Activated naive CD4-positive, alpha-beta T cell treated with anti-CD3 and anti-CD28 coated beads, Interleukin-2, amount 50 U/mL, for 72 hours (primary cell): ENCODE measurements at places on chromosomes 5 and 9.

DNA sequence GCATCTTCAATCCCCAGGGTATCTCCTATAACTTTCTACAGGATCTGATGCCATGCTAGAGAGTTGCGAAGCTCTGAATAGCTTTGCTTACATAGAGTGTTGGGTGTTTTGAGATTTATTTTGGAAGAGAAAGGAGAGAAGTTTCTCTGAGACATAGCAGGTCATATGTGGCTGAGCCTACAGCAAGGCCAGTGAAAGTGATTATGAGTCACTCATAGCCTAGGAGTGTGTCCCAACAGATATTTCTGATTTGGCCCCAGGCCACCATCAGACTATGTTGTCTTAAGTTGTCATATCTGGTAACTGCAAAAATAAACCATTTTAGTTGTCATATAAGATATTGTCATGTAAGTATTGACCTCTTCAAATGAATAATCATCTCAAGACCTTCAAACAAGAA is 132.0 kb upstream of the RAI14 start:
- no peak for DNase-seq

DNA sequence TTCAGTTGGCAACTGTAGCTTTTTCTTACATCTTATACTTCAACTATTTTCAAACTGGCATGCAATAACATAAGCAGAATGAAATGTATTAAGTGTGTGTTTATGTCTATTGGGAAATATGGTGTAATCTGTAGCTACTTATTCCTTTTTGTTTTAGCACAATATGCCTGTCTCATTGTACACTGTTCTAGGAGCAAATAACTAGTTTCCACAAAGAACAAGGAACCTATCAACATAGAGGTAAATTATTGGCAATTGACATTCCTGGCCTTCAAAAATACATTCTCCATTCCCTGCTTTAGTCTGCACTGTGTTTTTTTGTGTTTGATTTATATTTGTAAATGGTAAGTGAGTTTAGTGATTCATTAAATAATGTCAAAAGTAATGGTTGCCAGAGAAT is 75.7 kb downstream of the FBXL7 start:
- no peak for DNase-seq

- no peak for DNase-seq
Observed at GRCh38 chr9:18330401-18331309, 143.3 kb upstream of the ADAMTSL1 start.

DNA sequence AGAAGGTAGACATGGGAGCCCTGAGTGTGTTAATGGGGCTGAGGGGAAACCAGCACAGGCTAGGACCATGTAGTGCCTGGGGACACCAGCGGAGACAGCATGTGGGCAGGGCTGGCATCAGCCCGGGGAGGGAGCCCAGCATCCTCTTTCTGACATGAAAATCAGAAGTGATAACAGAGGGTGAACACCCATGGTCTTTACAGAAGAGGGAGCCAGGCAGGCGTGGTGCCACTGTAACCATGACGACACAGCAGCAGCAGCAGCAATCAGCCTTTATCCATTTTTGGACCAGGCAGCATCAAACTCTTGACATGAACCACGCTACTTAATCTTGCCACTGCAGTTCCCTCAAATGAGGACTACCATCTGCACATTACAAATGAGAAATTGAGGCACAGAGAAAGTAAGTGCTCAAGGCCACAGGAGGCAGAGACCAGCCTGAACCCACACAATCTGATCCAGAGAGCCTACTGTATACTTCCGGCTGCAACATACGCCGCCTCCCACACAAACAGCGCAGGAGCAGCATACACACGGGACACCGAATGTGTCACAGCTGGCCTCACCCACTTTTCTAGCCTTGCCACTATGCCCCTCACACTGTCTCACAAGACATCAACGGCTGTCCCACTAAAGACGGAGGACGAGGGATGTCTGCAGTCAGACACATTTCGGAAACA is 23.8 kb downstream of the CAMSAP1 start:
- no peak for DNase-seq

DNA sequence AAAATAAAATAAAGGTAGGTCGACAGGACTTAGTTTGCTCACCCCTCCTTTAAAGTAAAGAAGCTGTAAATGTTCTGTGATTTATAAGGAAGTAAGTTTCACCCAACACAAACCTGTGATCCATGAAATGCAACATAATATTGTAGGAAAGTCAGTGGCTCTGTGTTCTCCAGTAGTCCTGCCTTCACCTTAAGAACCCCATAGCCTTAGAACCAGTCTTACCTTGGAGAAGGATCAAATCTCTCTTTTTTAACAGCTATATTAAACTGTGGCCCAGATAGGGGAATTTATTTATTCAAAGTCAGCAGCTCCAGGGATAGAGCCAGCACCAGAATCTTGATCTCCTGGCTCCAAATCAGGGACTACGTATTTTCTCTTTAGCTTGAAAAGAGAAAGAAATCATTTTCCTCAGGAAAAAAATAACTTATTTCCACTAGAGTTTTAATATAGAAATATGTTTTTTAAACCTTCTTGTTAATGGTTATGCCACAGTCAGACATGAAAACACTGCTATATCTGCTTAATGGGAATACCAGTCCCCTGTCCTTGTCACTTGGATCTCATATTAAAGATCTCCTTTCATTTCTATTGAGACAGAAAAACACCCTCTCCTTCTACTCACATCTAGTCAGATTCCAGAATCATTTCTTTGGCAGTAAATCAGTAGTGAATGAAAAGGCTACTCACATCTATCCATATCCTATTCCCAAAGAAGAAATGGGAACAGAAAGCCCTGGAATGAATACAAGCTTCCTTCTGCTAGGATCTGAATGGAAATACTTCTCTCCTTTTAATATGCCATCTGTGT is 269.2 kb upstream of the TNC start:
- no peak for DNase-seq

DNA sequence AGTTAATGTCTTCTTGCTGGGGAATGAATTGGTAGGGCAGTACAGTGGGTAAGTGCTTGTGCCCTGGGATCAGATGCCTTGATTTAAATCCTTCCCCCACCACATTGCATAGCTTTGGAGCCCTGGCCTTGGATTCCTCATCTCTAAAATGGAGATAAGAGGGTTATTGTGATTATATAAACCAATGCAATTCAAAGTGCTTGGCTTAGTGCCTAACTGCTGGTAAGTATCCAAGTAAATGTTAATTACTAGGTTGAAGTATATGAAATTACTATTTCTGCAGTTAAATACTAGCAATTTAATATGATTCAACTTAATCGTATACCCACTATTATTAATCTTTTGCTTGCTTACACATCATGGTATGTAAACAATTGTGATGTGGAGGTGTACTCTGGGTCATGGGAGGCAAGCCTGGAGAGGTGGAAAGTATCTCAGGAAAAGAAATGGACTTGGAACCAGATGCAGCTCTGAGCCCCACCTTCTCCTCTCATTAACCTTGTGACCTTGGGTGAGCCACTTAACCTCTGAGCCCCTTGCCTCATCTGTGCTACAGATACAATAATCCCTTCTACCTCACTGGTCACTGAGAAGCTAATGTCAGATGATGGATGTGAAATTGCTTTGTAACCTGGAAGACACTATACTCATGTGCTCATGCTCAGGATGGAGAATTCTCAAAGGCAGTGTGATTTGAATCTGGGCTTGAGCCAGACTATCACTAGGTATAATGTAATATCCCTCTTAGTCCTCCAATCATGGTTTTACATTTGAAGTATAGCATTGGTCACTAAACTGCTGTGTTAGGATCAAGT is 23.8 kb downstream of the NEUROG1 start:
- no peak for DNase-seq

GRCh38 chr5:92945605-92946097 is 635.4 kb downstream of the NR2F1-AS1 start:
- no peak for DNase-seq

GRCh38 chr9:103902263-103902662 is 191.8 kb upstream of the SMC2 start:
- no peak for DNase-seq
